ENCODE measurements at places on chromosomes 1 and 21.

DNA sequence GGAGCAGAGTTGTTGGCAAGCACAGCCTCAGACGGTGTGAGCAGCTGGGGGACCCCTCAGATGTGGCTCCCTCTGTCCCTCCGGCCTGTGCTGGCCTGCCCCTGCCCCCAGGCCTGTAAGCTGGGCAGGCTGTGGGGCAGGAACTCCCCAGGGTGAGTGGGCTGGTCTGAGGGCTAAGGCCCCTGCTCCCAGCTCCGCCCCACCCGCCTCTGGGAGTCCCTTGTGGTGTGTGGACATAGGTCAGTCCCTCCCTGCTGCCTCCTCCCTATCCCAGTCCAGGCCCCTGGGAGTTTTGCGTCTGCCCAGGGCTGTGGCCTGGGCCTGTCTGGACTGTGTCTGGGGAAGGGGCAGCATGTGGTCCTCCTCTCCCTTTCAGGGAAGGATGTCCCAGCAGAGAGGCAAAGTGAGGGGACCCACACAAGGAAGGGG is 3.6 kb upstream of the VWA1 start:
- DNase-seq: no peak

DNA sequence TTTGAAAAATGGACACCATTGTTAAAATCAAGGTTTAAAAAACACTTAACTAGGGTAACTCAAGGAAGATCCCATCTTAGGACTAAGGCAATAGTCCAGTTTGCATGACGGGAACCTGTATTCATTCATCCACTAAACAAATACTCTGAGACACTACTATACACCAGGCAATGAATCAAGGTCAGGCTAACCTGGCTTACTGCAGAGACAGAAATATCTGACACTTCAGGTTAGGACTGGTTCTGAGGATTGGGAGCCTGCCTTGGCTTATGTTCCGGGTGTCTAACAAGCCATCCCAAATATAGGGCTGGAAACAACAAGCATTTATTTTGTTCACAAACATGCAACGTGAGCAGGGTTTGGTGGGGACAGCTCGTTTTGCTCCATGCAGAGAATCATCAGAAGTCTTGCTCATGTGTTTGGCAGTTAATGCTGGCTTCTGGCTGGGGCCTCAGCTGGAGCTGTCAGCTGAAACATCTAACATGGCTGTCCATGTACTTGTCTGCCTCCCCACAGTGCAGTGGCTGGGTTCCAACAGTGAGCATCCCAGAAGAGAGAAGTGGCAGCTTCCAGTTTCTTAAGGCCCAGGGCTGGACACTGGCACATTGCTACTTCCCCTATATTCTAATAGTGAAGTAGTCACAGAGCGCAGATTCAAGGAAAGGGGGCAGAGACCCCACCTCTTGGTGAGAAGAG is 37.0 kb upstream of the CAMK1G start:
- DNase-seq: no peak

DNA sequence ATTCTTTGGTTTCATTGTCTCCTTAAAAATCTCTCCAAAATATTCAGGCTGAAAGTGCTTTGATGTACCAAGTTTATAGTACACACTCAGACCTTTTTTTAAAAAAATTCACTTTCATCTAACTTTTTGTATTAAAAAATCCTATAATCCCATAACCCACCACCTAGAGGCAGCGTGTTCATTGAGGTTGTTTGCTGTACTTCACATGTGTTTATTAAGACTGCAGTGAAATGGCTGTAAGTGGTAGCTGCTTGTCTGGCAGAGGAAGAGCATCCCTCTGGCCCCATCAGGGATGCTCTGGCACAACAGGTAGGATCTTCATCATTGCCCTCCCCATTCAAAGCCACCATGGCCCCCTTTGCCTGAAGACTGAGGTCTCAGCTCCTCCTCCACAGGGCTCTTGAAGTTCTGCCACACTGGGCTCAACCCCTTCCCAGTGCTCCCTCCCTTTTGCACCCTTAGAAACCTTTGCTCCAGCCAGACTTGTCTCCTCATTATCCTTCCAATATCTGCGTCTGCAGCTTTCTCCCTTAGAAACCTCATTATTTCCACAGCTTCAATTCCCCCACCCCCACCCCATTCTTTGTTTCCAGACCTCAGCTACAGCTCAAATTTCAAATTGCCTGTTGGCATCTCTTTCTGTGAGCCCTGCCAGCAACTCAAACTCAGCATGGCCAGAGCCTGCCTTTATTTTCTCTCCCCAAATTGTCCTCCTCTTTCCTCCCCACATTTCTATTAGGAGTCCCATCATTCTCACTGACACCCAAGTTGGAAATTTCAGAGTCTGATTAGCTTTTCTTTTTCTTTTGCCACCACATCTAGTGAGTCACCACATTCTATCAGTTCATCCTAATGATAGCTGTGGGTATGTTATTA is 369.6 kb upstream of the USP24 start:
- peak; percentile 46 for DNase-seq

DNA sequence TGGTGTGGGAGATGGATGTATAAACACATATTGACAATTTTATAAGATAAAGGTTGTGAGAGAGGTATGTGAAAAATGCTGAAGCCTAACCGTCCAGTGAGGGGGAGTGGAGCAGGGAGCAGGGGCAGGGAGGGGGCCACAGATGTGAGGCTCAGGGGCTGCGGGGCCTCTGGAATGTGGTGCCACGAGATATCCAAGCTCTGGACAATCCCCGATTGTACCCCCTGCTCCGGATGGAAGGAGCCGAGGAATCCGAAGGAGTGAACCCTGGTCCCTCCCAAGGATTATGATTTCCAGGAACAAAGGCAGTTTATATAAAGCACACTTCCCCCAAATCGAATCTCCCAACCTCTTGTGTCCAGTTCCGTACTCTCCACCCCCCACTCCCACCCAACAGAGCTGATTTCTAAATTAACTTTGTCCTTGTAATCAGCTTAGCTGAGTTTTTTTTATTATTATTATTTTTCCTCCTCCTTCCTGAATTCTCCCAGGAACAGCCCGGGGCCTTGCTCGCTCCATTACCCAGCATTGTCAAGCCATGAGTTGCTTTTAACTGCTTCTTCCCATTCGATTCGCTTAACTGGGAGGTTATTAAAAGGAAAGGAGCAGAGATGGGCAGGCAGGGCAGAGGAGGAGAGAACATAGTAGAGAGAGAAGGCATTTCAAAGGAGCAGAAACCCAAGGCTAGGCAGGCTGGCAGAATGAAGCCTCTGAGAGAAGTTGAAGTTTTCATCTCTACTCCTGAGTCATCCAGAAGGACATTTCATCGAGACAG is 9.4 kb downstream of the KIRREL1 start:
- DNase-seq: no peak

DNA sequence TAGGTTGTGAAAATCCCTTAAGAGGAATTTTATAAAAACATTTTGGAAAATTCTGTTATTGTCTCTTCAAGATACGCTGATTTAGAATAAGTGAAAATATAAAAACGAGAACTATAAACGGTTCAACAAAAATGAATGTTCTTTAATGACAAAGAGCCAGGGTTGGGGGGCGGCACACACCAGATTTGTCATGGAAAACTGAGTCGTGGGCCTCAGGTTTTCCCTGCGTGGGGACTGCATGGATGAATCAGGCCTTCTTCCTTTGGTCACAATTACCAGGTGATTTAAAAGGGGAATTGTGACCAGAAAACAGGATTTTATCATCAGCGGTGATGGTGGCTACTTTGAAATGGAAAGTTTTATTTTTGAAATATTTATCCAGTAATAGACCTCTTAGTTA is 8.6 kb downstream of the LHX4 start:
- DNase-seq: no peak

GRCh38 chr1:10835822-10836421 is 39.5 kb upstream of the CASZ1 start:
- peak; percentile 66 for DNase-seq

- no peak for DNase-seq
Observed at GRCh38 chr21:43262427-43262826, 93.6 kb downstream of the CRYAA start.

DNA sequence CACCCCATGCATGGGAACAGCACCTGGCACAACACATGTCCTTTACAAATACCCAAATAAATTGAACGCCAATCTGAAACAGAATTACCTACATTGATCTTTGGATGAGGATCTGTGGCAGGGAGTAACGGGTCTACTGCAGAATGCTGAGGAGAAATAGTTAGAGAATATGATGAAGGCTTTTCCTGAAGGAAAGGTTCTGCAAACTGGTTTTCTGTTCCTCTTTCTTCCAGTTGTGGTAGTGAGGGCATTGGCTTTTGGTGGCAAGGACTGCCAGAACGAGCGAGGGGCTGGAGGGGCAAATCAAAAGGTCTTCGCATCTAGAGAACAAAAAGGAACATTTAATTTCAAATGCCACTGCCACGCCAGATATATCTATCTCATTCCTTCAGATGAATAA is 19.8 kb downstream of the CEP104 start:
- DNase-seq: no peak

DNA sequence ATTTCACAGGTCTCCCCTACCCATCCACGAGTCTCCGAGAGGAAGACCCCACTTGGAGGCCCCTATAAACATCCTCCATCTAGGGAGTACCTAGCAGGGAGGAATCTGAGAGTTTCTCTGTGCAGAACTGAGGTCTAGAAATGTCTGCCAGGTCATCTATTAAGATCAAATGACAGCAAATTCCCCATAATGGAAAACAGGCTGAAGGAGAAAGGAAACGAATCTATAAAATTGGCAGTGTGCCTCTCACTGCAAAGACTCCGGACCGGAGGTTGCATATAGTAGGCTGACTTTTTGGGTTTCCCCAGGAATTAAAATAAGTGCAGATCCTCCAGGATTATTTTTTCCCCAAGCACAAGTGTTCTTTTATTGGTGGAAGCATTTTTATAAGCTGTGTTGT is 57.7 kb downstream of the NMNAT2 start:
- DNase-seq: no peak

- no peak for DNase-seq
Observed at GRCh38 chr1:107600607-107601160, 364.3 kb downstream of the VAV3 start.

DNA sequence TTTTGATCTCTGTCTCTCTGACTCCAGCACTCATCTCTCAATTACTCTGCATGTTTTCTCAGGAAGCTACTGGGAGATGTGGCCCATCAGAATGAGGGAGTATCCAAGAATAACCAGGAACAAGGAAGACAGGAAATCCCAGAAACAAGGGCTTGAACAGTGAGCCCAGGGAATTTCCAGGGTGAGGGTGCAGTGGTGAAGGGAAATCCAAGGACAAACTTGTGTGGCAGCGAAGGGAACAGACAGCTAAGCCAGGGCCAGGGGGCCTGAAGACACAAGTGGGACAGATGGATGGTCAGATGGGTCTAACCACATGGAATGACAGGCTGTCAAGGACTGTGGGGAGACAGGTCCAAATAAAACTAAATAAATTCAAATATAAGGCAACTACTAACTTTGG is 121.8 kb upstream of the ERRFI1 start:
- no peak for DNase-seq

GRCh38 chr1:89781494-89782126 is 39.2 kb upstream of the LRRC8D start:
- DNase-seq: no peak

- DNase-seq: no peak
Observed at GRCh38 chr1:188719735-188720134, 1757.9 kb downstream of the BRINP3 start.

DNA sequence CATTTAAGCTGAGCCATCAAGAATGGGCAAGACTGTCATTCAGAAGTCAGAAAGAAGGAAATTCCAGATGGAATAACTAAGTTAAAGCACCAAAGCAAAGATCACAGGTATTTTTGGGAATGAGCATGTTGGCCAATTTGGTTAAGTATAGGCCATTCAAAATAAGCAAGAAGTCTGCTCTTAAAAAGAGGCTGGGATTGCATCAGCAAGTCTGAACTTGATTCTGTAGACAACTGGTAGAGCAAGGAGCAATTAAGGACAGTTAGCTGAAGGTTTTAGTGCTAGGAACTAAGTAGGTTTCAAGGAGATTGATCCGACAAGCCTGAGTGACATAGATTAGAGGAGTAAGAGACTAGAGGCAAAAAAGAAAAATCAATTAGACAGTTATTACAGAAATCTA is 8.4 kb downstream of the ANKRD45 start:
- no peak for DNase-seq

- no peak for DNase-seq
Observed at GRCh38 chr21:29640080-29640508, 299.7 kb downstream of the GRIK1 start.

- DNase-seq: no peak
Observed at GRCh38 chr1:173364827-173365226, 112.3 kb upstream of the PRDX6 start.

- no peak for DNase-seq
Observed at GRCh38 chr1:172917972-172918371, 132.8 kb downstream of the TNFSF18 start.

GRCh38 chr1:184113251-184113650 is 61.7 kb downstream of the TSEN15 start:
- no peak for DNase-seq

DNA sequence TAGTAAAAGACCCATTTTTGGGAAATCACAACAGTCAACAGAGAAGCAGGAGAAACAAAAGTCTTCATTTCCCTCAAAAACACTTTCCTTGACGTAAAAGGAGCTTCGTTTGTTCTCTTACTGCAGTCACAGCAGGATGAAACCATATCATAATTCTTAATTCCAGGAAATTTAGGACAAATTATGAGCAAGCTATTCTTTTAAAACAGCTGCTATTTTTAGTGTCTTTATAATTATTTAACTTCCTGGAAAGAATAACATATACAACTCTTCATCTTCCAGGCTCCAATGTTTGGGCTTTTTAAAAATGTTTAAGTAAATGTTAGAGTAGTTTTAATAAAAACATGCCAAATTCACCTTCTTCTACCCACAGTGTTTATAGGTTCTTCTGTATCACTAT is 563.5 kb downstream of the LTN1 start:
- no peak for DNase-seq

DNA sequence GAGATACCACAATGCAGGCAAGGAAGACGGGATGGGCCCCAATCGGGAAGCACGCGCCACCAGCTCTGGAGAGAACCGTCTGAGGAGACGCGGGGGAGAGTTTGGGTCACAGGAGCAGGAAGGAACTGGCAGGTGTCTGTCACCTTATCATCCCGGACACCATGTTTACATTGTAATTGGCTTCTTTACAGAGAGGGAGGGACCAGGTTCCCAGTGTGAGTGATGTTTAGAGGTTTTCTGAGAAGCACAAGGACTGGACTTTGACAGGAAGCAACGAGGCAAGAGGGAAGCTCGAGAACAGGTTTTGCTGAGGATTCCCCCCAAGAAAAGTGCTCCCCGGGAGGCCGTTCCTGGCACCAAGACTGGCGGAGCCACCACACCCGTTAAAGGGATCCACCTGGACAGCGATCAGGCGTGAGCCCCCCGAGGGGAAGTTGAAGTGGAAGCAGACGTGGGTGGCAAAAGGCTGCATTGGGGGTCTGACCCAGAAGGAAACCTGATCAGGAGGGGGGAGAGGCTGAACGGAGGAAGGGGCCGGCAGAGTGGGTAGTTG is 957 bp downstream of the EPS15 start:
- peak; percentile 57 for DNase-seq

DNA sequence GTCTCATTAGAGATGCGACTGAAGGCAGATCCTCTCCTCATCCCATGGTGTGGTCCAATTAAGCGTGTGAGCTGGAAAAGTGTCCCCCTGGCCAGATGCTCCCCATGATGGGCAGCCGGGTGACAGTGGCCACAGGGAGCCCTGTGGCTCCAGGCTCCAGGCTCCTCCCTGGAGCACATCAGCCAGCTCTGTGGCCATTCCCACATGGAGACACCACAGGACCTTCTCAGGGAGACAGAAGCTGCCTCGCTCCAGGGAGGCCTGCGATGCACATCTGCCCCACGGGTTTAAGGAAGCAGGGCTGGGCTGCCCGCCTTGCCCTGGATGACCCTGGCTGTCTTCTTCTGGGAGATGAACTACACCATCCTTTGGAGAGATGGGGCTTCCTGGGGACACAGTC is 99.9 kb upstream of the TLR5 start:
- DNase-seq: no peak

All from DMS 273 treated with DMSO at 0.1 percent for 48 hours (cell line).